CD4-positive, alpha-beta T cell treated with Interferon gamma for 1 hour (primary cell): ENCODE measurements at places on chromosomes 13 and 19.

GRCh38 chr13:112074139-112074865, 7.4 kb downstream of the SOX1 start:
- DNase-seq: no peak

DNA sequence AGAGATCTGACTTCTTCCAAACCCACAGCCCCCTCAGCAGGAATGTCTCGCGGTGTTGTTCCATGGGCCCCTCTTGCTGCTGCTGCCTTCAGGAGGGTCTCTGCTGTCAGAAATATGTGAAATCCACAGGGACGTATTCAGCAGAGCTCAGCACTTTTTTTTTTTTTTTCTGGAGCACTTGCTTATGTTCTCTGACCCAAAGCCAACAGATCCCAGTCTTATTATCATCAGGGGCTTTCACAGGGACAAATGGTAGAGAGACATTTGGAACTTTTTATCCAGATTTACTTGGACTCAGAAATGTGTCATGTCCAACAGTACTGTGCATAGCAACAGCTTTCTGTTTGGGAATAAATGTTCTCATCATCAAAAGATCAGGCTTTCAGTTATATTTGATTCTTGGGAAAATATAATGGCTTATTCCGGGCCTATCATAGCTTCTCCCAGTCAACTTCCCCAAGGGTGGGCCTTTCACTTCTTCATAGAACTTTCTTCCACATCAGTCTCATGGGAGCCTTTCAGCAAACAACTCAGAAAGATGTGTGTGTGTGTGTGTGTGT, 332.7 kb downstream of the ZNF536 start:
- no peak for DNase-seq

- DNase-seq: no peak
Measured at GRCh38 chr19:32908641-32909190, 39.1 kb upstream of the SLC7A9 start.

DNA sequence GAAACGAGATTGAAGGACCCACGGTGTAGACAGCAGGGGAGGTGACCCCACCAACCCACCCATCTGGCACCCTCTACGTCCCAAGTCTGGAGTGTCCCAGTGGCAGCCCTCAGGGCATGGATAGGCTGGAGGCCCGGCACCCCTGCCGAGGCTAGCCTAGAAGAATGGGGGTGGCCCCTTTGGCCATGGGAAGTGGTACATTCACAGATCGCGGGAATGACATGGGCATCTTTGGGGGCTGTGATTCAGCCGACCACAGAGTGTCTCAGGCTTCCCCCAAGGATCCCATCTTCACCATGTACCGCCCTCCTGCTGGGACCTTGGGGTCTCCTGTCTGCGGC, 11.3 kb upstream of the MKNK2 start:
- DNase-seq: no peak

DNA sequence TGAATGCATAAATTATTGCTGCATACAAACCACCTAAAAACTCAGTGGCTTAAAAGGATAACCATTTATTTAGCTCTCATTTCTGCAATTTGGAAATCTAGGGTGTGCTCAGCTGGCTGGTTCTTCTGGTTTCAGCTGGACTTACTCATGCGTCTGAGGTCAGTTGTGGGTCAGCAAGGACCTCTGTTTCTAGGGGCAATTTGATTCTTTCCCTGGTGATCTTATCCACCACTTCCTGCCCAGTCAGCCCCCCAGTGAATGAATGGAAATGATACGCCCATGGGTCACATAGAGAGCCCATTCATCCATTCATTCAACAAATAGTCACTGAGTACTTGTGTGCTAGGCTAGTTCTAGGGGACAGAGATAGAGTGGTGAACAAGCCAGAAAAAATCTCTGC, 9.9 kb downstream of the FXYD5 start:
- DNase-seq: no peak

GRCh38 chr13:44439452-44440024, 65.9 kb downstream of the SERP2 start:
- DNase-seq: no peak

DNA sequence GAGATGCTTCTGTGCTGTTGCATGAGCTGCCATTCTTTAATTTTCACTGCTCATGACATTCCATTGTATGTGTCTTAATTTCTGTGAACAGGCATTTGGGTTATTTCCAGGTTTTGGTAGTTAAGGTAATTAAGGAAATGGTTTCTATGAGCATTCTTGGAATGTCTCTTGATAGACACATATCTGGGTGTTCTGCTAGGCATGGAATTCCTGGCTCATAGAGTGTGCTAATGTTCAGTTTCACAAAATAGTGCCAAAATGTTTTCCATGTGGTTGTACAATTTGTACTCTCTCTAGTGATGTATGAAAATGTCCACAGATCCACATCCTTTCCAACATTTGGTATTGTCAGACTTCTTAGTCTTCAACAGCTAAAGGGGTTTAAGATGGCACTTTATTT, 680.9 kb upstream of the SGCG start:
- no peak for DNase-seq
